Ureter (tissue), 1 donor: ENCODE measurements at places on chromosomes 4 and X.

DNA sequence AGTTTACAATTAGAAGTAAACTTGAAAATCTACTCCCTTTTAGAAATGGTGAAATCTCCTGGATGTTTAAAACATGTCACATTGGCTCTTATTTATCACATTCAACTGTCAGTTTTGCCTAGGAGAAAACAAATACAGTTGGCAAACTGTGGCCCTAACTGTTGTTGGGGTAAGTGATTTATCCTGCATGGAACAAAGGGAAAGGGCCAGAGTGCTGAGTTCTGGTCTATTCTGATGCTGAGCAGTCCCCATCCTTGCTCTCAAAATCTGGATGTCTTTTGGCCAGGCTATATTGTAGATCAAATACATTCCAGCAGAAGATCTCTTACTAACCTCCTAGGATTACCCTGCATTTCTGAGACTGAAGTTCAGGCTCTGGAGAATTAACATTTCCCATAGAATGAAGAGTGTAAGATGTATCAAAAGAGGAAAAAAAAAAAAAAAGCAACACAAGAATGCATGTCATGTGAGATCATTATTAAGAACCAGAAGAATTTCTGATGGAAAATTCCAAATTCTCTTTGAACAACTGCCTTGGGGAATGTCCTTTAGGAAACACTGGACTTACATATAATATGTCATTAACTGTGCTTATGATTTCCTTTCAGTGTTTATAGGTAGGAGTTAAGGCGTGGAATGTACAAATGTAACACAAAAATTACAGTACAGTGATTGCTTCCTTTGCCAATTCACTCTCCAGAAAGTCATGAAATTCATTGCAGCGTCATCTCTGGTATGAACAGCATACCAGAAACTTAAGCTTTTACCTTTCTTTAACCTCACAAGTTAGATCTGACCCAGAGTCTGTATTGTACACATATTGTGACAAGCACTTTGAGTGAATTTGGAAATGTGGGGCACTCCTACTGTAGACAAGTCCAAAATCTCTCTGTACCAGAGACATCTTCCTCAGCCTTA, 1012.5 kb upstream of the LCORL start:
- DNase-seq = no peak

- DNase-seq = no peak
Measured at GRCh38 chr4:100348473-100348872, 158.2 kb upstream of the DDIT4L start.

DNA sequence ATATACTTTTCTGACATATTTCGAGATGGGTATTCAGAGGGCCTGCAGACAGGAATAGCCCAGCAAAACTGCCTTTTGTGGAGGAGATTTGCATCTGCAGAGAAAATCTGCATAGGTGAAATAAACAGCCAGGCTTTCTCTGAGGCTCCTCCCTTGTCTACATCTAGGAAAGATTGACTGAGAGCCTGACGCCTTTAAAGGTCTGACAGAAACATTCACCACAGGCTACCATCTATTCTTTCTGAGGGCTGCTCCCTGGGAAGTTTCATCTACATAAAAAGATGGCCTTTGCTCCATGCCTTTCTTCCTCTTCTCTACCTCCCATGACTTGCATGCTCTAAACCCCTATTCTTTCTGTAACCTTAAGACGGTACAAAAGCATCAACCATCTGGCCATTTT, 55.0 kb upstream of the AP1S2 start:
- no peak for DNase-seq

DNA sequence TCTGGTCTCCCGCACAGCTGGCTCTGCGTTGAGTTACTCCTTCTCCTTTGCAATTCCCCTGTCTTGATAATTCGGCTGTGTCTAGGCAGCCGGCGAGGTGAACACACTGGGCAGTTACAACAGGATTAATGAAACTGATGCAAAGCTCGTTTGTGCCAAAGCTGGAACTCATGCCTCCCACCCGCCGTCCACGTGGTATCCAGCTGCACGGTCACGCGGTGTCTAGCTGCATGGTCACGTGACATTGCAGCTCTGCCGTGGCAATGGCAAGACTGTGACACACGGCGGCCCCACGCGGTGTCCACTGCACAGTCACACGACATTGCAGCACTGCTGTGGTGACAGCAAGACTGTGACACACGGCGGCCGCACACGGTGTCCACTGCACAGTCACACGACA, 31.2 kb upstream of the LRPAP1 start:
- no peak for DNase-seq

DNA sequence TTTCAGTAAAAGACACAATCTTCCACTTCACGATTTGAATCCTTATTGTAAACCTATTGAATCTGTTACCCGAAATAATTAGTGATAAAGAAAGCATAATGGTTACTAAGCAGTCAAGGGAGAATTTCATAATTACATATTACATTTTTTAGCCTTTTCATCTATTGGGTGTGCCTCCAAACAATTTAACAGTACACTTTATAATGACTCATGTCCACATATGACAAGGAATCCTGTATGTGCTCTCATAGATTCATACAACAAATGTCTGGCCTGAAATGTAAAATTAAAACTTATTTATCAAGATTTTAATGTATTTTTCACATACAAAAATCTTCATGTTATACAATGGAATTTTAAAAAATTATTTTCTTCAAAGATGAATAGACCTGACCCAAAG, 39.4 kb downstream of the PPP3CA start:
- DNase-seq = no peak

DNA sequence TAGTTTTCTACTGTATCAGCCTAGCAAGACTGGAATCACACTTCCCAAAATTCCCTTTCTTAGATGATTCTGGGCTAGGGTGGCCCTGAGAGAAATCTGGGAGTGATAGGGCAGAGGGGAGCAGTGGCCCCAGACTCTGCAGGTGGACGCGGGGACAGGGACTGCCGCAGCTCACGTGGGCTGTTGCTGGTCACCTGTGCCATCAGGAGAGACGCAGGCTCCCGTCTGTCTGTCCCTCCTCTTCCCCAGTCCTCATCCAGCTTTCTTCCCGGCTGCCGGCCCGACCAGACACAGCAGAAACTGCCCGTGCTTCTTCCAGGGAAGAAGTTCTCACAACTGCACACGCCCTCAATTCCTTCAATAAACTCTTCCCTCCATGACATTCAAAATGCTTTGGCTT, 86.4 kb downstream of the AFAP1 start:
- DNase-seq = no peak

DNA sequence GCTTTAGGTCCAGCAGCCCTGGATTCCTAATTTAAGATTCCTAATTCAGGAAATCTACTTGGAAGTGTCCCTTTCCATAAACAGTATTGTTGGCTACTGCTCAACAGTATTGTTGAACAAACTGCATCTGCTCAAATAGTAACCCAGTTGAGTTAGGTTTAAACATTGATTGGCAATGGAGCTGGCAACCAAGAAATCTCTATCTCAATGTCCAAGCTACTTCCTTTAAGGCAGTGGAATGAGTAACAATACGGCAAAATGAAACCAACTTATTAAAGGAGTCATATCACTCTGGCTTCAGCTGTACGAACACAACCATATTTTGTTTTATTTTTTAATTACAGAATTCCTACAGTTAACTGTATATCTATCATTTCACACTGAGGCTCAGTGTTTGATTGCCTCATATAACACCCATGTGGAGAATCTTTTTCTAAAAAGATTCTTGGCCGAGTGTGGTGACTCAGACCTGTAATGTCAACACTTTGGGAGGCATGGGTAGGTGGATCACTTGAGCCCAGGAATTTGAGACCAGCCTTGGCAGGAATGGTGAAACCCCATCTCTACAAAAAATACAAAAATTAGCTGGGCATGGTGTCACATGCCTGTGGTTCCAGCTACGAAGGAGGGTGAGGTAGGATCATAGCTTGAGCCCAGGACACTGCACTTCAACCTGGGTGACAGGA, 71.7 kb upstream of the IL13RA1 start:
- no peak for DNase-seq

- no peak for DNase-seq
Measured at GRCh38 chrX:25067271-25068172, 51.8 kb upstream of the ARX start.

DNA sequence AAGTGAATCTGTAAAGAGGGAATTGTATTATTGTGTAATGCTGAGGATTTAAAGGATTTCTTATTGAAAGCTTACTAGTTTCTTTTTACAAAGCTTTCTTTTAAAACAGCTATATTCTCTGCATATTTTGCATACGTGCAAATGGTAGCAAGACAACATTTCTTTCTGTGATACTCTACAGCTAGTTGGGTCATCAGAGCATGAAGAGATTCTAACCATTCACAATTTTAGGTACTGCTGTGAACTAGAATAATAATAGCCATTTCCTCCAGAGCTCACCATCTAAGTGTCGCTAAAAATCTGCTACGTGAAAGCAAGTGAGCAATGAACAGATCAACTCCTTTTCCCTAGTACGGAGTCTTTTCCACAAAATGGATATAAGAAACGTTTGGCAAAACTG, 37.3 kb downstream of the ARHGAP6 start:
- no peak for DNase-seq

- no peak for DNase-seq
Measured at GRCh38 chr4:39320381-39321115, 45.6 kb downstream of the RFC1 start.

GRCh38 chr4:185270037-185270436, 60.6 kb downstream of the SNX25 start:
- no peak for DNase-seq

- DNase-seq = no peak
Measured at GRCh38 chrX:145475725-145476124, 228.4 kb downstream of the SPANXN1 start.

DNA sequence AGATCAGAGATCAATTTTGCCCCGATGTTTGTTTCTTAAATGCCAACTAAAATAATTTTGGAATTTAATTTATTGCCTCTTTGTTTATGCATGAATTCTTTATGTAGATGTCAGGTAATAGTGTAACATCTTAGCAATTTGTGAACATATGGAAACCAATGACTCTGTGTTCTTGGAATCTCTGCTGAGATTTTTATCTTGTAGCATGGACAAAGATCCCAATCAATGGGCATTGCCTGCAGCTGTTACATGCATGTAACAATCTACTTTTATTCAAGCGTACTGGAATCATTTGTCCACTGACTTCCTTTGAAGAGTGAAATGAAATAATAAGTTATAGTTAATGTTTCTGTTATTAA, 61.6 kb upstream of the ARSJ start:
- no peak for DNase-seq

DNA sequence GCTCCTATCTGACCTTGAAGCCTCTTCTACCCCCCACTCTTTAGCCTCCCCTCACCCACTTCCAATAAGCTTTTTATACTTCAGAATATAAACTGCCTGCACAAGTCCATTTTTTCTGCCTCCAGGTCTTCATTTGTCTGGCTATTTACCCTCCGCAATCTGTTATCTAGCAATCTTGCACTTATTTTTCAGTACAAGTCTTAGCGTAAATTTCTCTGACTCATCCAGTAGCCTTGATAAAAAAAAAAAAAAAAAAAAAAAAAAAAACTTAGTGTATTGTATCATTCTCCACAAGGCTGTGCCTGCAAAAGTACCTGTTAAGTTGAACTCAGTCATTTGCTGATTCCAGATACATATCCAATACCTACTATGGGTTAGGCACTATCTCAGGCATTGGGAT, 219.5 kb upstream of the DKK2 start:
- DNase-seq = no peak

DNA sequence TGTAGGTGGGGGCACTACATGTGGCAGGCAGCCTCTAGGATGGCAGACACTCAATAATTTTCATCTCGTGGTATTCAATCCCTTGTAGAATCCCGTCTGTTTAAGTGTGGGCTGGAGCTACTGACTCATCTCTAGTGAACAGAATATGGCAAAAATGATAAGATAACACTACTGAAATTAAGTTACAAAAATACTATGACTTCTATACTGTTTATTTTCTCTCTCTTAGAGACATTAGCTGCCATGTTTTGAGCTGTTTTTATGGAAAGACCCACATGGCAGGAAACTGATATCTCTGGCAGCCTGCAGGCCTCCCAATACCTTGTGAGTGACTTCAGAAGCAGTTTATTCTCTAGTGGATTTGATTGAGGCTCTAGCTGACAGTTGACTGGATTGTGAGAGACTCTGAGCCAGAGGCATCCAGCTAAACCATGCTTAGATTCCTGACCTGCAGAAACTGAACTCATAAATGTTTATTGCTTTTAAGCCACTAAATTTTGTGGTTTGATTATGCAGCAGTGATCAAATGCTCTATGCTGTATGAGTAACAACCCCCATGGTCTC, 298.8 kb upstream of the CTSO start:
- DNase-seq = no peak
